CD4-positive, alpha-beta memory T cell (primary cell): ENCODE measurements at places on chromosomes 4 and X.

DNA sequence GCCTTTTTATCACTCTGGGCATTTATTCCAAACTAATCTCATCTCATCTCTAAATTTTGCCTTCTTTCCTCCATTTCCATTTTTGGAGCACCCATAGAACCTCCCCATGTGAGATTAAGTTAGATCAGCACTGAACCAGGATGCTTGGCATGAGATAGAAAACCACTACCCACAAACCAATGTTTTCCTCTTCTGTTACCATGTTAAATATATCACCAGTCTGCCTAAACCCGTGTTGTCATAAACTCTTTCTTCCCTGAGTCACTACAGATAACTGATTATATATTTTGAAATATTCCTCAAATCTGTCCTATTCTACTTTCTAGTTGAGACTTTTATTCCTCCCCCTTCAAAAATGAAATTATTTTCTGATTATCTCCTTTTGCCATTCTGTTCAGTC is 37.6 kb downstream of the GABRB1 start:
- no peak for DNase-seq

GRCh38 chrX:45007598-45007997 is 134.6 kb downstream of the KDM6A start:
- no peak for DNase-seq

DNA sequence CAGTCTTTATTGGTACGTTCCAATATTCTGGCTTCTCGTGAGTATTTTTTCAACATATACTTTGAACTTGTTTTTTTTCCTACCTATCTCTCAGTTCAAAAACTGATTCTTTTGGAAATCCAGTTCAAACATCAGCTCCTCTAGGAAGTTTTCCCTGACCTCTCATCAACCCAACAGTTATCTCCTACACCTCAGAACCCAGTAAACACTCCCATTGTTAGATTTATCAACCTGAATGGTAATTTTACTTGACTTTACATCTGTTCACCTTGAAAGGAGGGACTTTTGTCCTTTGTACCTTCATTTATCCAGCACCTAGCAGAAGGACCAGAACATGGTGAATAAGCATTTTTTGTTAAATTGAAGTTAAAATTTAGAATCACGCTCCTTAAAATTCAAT is 13.6 kb downstream of the CAMK2D start:
- no peak for DNase-seq

DNA sequence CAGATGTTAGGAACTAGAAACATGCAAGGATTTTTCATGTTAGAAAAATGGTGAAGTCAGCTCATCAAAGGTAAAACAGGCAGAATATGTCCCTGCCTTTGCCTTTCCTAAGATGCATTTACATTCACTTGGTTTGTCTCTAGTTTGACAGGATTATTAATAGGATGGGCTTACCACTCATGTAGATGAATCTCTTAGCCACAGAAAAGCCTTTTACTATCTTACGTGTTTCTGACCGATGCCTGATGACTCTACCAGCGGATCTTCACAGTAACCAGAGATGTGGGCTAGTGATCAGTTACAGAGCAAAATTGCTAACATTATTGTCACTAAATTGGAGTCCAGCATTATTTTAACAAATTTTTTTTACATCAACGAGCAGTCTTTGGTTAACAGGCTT is 187.6 kb downstream of the MAML3 start:
- no peak for DNase-seq

DNA sequence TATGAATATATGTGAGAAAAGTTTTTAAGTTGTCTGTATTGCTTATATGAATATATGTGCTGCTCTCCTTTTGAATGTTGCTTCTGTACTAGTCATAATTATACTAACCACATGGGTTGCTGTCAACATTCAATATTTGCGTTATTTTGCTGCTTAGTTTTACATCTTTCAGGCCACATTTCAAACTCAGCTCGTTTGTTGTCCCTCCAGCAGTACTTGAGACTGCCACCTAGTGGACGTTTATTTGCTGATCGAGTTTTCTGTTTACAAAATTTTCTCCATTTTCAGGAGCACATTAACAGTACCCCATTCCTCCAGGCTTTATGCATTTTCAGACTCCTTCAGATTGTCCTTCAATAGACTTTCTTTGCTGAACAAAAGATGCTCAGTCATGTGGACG is 75.8 kb downstream of the NUDT11 start:
- peak; percentile 46 for DNase-seq

- no peak for DNase-seq
Measured at GRCh38 chr4:159390648-159391047, 287.8 kb downstream of the RAPGEF2 start.

DNA sequence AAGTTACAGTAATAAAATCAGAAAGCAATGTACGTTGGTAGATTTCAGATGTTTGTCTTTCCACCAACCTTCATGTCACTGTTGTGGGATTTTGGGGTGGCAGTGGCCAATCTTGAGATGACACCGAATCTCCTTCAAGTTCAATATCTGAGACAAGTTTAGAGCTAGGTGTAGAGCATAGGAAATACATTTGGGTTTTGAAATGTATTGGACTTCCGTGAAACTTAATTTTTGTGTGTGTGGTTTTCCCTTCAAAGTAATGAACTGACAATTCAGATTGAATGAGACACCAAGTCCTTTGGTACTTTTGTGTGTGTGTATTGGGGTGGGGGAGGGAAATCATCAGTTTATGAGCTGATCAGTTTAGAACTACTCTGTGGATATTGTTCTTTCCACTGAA is 1.8 kb downstream of the WDR44 start:
- DNase-seq, result no peak

GRCh38 chr4:19693936-19694570 is 557.7 kb upstream of the SLIT2 start:
- no peak for DNase-seq

GRCh38 chr4:169024762-169025161 is 14.7 kb upstream of the CBR4 start:
- no peak for DNase-seq

- no peak for DNase-seq
Measured at GRCh38 chr4:5824227-5824626, 68.7 kb downstream of the CRMP1 start.

DNA sequence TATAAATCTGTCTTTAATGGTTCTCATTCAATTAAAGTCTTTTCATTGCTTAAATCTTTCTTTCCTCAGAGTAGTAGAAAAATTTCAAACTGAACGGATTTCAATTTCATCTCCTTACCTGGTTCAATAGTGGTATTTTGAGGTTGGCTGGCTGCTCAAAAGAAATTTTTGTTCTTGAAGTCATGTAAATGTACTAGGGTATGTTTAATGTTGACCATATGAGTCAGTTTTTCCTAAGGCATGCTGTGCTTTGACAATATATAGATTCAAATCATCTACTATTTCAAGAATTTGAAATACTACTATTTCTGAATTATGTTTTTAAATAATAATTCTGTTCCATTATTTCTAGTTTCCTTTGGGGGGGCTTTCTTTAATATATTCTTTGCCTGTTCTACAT is 105.5 kb downstream of the PACRGL start:
- DNase-seq, result no peak

- DNase-seq, result no peak
Measured at GRCh38 chr4:175407926-175408325, 404.1 kb downstream of the GPM6A start.

GRCh38 chr4:16045687-16046086 is 38.1 kb downstream of the PROM1 start:
- DNase-seq, result no peak

- no peak for DNase-seq
Measured at GRCh38 chr4:39637221-39637585, 1.5 kb downstream of the SMIM14 start.

GRCh38 chr4:2949782-2950125 is 13.5 kb downstream of the NOP14 start:
- no peak for DNase-seq

DNA sequence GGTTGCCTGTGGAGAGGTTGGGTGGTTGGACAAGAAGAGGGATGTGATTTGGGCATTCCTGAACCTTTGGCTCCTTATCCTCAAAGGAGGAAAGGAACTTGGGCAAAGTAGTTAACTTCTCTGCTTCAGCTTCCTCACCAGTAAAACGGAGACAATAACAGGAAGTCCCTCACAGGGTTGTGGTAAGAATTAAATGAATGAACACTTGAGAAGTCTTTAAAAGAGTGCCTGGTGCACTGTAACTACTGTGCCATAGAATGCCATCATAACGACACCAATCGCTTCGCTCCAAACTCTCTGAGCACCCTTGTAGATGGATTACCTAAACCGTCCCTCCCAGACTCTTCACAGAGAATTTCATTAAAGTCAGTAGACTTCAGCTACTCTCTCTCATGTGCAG is 10.5 kb downstream of the ZCCHC18 start:
- no peak for DNase-seq

DNA sequence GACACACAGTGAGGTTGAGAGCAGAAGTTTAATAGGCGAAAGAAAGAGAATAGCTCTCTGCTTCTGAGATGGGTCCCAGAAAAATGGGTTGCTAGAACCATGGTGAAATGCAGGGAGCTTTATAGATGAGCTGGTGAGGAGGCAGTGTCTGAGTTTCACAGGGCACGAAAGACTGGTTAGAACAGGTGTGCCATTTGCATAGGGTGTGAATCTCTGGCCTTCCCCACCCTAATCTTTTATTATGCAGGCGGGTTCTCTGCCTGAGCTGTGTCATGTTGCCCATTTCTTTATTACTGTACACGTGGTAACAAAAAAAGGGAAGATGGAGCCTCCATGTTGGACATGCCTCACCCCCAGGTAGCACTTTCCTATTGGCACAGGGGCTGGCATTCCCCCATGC is 39.1 kb downstream of the FUNDC1 start:
- DNase-seq, result no peak

DNA sequence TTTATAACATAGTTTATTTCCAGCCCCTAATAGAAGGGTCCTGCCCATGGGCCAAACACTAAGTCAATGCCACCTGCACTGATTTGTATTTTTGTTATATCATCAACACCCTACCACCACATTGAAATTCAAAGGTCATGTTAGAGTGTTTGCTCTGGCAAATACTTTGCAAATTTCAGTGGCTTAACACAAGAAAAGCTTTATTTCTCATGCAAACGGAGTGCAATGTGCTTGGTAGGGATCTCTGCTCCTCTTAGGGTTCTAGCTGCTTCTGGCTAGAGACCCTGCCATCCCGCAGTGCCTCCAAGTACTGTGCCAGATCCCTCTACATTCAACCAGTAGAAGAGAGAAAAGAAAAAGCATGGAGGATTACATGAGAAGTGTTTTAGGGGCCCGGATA is 230.8 kb upstream of the TET2 start:
- DNase-seq, result no peak

DNA sequence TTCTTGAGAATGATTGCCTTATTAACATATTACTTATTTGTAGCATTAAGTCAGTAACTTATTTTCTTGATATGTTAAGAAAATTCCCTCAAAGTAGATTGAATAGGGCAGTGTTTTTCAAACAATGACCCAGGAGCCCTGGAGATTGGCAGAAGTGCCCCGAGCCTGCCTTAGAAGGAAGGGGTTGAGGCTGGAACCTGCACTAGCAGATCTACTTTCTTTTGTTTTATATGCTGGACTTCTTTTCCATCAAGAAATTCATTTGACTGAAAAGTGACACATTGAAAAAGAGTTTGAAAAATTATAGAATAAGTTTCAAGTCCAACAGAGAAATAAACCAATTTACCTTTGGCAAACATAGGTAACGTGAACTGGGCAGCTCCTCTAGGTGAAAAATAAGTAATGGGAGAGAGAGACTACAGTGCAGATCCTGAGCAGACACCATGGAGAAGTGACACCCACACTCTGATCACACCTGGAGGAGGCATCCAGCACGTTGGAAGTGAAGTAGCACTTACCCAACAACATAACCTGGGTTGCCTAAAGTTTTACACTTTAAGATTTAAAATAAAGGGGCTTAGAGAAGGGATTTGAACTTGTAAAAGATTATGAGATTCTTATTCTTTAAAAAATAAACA is 18.6 kb downstream of the ARSJ start:
- DNase-seq, result no peak

- DNase-seq, result no peak
Measured at GRCh38 chrX:20274121-20274520, 7.4 kb upstream of the RPS6KA3 start.

DNA sequence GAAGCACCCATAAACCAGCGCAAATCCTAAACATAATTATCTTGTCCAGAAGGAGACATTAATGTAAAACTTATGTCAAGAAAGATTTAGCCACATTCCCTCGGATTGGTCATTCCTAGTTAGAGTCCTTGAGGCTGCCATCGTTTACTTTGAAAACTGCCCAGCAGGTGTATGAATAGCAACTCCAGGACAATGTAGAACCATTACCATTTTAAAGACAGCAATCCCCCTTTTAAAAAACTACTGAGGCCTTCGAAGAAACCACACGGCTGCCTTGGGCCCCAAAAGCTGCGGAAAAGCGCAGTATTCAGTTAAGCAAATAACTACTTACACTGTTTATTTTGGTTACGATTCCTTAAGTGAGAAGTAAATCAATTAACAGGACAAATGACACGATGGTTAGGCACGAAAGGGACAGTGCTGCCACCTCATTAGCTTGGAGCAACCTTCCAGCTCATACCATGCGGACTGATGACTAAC is 822 bp upstream of the SGMS2 start:
- no peak for DNase-seq

DNA sequence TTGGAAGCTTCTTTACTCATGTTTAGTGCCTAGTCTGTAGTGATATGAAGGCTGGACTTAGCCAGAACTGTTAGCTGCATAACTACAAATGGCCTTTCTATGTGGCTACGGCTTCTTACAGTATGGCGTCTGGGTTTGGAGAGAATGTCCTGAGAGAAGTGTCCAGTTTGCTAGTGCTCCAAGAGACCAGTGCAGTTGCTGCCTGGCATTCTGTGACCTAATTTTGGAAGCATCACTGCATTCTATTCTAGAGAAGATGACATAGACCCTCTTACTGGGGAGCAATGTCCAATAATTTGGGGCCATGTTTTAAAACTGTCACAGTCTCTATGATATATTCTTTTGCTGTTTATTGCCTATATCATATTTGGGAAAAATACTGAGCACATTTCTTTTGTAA is 74.2 kb downstream of the STAG2 start:
- no peak for DNase-seq
